ENCODE measurements at places on chromosomes 6 and 20. TPM values are rescaled to one million over a fixed set of nuclear protein-coding genes. Genes with fewer than 3 reads are reported as not detected.

- DNase-seq = no peak
Observed at GRCh38 chr20:9214685-9215084, 145.8 kb downstream of the PLCB4 start.

DNA sequence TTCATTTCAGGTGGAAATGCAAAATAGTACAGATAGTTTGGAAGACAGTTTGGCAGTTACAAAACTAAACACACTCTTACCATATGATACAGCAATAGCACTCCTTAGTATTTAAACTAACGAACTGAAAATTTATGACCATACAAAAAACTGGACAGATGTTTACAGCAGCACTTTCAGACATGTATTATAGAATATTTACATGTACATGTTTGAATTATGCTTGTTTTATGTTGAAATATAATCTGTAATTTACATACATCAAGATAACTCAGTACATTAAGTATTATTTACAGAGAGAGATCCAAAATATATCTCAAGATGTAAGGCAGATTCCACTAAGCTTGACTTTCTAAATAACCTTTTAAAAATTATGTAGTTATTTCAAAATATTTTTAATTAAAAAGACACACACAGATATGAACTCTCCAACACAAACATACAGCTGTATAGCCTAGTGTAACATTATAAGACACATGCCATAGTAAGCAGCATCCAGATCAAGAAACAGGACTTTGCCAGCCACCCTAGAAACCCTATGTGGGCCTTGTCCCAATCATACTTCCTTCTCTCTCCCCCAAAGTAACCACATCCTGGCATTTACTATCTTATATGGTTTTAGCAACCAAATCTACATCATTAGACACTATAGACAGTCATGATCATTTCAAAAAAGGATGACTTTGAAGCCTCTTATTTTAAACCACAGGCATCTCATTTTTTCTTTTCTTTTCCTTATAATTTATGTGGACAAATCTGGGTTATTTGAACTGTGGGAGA, 82.2 kb downstream of the MAN1A1 start:
- no peak for DNase-seq

The SOX4 gene
- 1.8 TPM for polyA plus RNA-seq

- DNase-seq = no peak
Observed at GRCh38 chr6:147156218-147156617, 48.0 kb upstream of the STXBP5 start.

- no peak for DNase-seq
Observed at GRCh38 chr6:156729248-156729647, 47.9 kb upstream of the ARID1B start.

DNA sequence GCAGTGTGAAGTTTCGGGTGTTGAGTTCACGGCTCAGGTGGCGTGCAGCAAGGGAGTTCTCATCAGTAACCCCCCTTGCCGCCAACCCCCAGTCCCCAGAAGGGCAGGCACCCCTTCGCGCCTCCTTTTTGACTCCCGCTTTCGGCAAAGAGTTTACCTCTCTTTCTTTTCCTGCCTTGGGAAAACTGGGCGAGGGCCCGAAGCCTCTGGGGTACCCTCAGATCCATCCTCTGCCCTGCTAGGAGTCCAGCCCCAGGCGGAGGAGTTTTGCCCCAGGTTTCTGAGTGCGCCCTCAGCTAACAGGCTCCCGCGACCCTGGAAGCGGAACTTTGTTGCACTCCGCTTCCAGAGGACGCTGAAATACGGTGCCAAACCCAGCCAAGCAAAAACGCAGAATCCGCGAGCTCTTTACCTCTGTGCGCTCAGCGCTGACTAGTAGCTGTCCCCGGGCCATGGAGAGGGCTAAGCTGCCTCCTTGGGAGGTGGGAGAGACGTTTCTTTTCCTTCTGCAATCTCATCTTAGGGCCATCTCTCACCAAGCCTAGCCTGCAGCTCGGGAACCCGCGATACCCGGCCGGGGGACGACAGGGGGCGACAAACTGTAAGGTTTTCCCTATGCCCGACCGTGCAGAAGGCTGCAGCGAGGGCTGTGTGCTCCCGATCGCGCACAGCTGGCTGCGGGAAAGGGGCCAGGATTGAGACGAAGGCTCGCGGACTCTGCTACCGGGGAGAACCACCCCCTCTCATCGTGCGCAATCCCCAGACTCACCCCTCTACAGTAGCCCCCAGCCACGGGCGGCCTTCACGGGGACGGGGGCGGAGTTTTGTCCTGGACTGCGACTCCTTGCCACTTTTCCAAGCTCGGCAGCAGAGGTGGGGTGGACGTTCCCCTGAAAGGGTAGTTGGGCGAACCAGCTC, 2.7 kb upstream of the PAX1 start:
- DNase-seq = no peak
